ENCODE measurements at places on chromosomes 1 and 21.

DNA sequence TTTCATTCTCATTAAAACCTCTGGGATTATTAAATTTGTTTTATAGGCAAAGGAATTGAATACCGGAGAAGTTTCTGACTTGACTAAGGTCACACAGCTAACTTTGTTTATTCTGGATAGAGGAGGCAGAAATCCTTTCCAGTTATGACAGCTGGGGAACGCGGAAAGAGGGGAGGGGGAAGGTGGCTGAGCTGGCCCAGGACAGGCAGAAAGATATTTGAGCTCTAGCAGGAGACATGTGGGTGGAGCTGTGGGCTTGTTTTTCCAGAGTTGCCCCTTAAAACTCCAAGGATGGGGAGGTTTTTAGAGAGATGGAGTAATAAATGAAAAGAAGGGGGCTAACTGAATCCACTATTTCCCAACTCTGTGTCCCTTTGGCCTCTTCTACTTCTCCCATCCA is 27.8 kb downstream of the FOXD2 start:
- DNase-seq = no peak

DNA sequence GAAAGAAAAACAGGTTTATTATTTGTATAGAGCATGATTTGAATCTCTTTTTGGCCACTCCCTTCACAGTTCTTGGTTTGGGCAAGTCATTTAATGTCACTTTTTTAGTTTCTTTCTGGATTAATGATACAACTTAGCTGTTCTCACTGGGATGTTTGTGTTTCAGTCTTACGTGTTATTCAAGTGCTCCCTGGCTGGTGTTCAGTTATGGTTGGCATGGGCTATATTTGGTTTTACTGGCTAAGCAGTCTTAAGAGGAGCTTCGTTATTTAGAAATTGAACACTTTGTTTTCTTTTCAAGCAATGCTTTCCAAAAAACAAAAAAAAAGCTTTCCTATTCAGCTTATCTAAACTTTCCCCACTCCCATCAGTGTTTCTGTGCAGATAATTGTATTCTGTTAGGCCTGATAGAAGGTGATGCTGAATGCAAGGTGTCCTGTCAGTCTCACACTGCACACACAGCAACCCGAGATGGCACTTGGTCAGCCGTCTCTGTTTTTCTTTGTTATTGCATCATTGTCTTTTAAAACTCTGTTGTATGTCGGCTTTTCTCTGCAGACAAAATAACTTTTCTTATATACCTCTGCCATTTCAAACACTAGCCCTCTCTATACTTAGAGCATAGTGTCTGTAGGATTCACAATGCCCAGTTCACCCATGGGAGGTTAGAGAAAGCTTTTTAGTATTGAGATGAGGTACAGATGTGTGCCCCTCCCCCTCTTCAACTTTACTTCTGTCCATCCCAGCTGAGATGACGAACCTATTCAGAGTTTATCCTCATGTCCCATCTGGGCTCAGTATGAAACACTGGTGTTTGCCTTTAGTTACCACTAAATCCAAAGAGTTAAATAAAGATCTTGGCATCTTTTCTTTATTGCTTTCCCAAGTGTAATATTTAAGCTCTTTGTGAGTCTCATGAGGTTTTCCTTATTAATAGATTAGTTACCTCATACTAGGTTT is 80.2 kb downstream of the VPS13D start:
- no peak for DNase-seq

DNA sequence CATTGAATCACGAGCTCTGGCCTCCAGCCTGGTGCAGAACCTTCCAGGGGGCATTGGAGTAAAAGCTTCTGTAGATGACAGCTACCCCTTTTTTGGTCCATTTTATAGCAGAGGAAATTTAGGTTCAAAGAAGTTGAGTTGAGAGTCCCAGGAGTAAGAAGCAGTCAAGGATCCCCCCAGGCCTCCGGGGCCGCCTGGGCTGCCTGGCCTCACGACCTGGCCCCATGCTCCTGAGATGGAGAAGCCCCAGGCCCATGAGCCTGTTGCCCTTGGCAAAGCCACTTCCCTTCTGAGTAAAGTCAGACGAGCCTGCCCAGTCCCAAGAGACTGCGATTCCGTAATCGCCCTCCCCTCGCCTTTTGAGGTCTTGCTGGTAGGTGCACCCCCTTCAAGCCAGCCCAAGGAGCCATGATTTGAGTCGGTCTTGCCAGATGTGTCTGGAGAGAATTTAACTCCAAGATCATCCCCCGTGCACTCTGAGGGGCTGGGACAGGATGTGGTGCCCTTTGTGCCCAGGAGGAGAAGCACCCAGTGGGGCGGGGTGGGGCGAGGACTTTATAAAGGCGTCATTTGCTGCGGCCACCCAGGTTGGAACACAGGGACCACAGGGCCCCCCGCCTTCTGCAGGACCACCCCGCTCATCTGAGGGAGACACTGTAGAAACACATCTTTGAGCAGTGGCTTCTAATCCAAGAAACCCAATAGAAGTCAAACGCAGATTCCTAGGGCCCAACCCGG is 30.1 kb downstream of the PDE9A start:
- DNase-seq = no peak

DNA sequence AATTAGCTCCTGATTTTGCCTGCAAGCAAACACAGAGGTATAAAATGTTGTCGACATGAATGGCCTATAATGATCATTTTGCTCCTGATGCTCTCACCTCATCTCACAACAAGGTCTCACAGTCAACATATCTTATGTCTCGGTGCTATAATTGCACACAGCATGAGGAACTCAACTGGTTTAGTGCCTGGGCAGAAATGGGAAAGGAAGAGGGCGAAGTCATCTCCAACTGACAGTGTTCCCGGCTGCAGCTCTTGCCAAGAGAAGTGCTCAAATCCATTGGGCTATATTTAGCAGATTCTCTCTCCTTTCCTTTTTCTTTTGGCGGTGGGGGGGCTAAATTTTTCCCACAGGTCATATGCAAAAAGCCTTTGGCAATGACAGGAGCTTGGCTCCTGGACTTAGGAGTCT is 53.0 kb downstream of the SLC45A1 start:
- DNase-seq = no peak

GRCh38 chr1:7228252-7228961 is 443.2 kb downstream of the CAMTA1 start:
- DNase-seq = no peak

GRCh38 chr1:152884966-152885624 is 7.0 kb downstream of the SMCP start:
- DNase-seq = no peak

DNA sequence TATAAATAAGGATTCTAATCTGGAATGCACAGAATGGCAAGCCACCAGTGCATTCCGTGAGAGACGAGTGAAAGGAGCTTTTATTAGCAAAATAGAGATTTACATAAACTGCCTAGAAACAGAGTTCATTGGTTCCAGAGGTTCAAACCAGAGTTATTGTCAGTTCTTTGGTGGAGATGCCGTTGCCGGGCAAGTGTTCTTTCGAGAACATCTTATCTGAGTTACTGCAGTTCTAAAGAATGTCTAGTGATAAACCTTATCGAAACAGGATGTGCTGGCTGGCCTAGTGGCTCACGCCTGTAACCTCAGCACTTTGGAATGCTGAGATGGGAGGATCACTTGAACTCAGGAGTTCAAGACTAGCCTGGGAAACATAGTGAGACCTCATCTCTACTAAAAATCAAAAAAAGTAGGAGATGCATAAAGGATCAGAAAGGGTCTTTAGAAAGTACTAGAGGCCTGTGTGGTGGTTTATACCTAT is 19.9 kb upstream of the EVI5 start:
- DNase-seq = no peak

DNA sequence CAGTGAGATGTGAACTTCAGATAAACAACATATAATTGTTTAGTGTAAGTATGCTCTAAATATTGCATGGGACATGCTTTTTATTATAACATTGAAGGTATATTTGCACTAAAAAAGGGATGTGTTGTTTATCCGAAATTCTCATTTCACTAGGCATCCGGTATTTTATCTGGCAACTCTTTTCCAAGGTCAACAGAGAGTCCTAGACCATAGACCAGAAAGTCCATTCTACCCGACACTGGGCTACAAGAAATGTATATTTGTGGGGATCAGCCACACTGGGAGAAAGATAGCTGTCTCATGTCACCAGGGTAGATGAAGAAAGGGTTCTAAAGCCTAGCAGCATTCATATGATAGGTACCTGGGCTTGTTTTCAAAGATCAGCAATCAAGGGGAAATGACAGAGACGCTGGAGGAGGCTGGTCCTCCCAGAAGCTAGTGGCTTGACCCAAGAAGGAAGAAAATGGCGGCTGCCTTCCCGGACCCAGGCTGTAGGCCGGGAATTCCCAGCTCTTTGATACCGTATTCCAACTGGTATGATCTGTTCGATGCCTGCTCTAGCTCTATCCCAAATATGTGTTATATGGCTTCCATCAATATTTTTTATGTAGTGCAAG is 161.1 kb upstream of the IRF2BP2 start:
- no peak for DNase-seq

- no peak for DNase-seq
These were observed at the start of gene RASAL2 for GRCh38 chr1:178093951-178094738. RASAL2 (plus strand) TSS chr1:178094104; CDS start chr1:178094493, 389 bp downstream.

DNA sequence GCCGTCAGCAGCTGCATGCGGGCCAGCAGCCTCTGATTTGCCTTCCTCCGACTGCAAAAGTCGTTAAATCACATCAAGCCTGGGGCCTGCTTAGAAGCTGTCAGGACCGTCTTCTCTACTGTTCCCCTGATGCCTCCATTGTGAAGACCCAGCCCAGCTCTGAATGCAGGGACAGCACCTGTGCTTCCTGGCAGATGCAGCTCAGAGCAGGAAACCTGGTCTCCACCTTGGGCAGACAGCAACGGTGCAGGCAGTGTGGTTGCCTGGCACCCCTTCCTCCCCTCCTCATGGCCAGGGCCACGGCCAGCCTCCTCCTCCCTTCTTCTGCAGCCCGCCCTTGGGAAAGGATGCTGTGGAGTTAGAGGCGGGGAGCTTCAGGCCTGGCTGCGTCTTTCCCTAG is 92.3 kb upstream of the COL6A1 start:
- DNase-seq = no peak

DNA sequence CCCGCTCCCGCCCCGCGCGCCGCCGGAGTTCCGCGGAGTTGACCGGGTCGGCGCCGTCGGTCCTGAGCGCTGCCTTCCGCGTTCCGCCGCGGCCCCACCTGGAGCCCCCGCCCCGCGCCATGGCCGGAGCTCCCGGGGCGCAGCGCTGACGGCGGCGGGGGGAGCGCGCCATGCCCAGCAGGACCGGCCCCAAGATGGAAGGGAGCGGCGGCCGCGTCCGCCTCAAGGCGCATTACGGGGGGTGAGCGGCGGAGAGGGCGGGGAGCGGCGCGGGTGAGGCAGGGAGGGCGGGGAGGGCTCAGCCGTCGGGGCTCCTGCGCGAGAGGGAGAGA is 216 bp downstream of the PRKCZ start:
- no peak for DNase-seq

GRCh38 chr1:116166011-116166571 is 54.9 kb downstream of the MAB21L3 start:
- no peak for DNase-seq

GRCh38 chr1:173056365-173056764 is 5.6 kb upstream of the TNFSF18 start:
- DNase-seq = no peak

DNA sequence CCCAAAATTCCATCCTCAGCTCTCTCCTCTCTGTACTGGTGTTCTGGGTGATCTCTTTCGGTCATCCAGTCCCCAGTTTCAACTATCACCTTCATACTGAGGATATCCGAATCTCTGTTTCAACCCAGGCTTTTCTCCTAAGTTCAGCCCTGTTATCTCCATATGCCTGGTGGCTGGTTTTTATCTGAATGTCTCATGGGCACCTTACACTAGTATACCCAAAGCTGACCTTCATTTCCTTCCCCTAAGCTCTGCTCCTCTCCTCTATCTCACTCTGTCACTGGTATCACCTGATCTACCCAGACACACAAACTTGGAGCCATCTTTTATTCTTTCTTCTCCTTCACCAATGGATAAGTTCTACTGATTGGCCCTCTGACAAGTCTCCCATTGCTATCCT is 53.0 kb downstream of the LRRC71 start:
- DNase-seq = no peak

GRCh38 chr1:67677930-67678329 is 7.1 kb upstream of the GADD45A start:
- no peak for DNase-seq

- DNase-seq = no peak
These were observed 52.9 kb upstream of the SSBP3 start for GRCh38 chr1:54459140-54459539.

GRCh38 chr1:71240656-71241055 is 159.8 kb upstream of the ZRANB2 start:
- no peak for DNase-seq

- no peak for DNase-seq
These were observed 52.6 kb upstream of the SLC35A3 start for GRCh38 chr1:99917214-99917613.

- no peak for DNase-seq
These were observed 13.0 kb upstream of the GORAB start for GRCh38 chr1:170518965-170519364.

- DNase-seq = no peak
These were observed 202.2 kb upstream of the KIAA0040 start for GRCh38 chr1:175394739-175395138.

- no peak for DNase-seq
These were observed 180.0 kb downstream of the ETS2 start for GRCh38 chr21:38985568-38986378.

- DNase-seq = no peak
These were observed 20.5 kb downstream of the MX1 start for GRCh38 chr21:41446586-41446985.

DNA sequence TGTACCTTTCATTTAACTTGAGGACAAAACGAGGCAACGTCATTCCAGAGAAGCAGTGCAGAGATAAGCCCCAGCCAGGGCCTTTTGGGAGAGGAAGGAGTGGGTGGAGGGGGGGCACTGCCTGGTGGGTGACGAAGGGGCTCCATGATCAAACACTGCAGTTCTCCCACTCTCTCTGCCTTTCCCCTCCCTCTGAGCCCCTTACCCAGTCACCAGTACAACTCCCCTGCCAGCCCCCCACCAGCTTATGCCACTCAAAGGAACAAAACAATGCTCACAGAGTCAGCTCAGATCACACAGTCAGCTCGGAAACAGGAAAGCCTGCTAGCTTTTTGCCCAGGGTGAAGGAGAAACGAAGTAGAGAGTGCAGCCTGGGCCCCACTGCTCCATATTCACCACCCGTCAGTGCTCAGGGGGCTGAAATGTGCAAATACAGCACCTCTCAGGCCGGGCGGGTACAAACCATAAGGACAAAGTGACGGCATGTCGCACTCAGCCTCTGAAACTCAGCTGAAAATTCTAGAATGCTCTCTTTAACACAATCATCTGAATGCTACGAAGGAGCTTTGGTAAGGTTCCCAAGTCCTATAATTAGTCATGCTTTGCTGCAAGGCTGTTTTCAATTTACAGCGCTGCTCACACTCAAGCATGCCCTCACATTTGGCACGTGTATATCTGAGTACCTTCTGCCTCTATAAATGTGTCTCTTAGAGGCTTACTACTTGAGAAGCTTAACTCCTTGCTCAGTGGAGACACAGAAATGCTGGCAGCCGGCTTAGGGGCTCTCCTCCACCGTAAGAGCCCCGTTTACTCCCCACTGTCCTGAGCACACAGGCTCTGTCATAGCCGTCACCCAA is 65.8 kb upstream of the RAB4A start:
- DNase-seq = no peak

GRCh38 chr21:27040738-27041469 is 74.0 kb upstream of the ADAMTS5 start:
- DNase-seq = no peak

- DNase-seq = no peak
These were observed 344.4 kb downstream of the KCTD3 start for GRCh38 chr1:215911406-215911968.

Measured in stimulated activated CD8-positive, alpha-beta memory T cell treated with anti-CD3 and anti-CD28 coated beads, Interleukin-7, amount 100 ng/mL, for 1 hour (primary cell).